LHCN-M2 (cell line): ENCODE measurements at places on chromosomes 2 and 18.

- no peak for DNase-seq
These were observed 36.3 kb downstream of the TGOLN2 start for GRCh38 chr2:85291425-85292023.

- DNase-seq, result peak; percentile 74
These were observed 1.4 kb downstream of the HTR2B start for GRCh38 chr2:231123362-231123898.

GRCh38 chr18:62769216-62769615, 53.9 kb downstream of the PHLPP1 start:
- DNase-seq, result no peak

GRCh38 chr2:218963601-218964000, 4.1 kb downstream of the CDK5R2 start:
- no peak for DNase-seq

DNA sequence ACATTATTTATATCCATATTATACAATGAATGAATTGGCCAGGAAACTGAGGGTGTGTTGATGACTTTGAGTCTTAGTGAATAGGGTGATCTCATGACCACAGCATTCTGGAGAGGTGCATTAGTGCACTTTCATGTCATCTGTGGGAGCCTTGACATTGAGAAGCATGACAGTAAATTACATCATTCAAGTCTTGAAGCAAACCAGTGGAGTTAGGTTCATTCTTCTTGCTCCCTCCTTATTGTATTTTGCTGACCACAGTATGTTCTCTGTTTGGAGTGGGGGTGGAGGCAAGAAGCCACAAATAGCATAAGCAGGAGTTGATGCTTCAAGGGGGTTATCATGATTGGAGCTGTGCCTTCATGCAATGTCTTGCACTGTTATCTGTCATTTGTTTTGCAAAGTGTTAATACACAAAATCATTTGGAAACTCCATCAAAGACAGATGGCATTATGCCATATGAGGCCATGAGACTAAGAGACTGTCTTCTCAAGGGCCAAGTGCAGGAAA, 680.2 kb downstream of the NYAP2 start:
- DNase-seq, result peak; percentile 81

GRCh38 chr18:13051159-13051558, 60.0 kb downstream of the CEP192 start:
- no peak for DNase-seq

- DNase-seq, result no peak
These were observed 19.0 kb downstream of the VIL1 start for GRCh38 chr2:218437969-218438368.

DNA sequence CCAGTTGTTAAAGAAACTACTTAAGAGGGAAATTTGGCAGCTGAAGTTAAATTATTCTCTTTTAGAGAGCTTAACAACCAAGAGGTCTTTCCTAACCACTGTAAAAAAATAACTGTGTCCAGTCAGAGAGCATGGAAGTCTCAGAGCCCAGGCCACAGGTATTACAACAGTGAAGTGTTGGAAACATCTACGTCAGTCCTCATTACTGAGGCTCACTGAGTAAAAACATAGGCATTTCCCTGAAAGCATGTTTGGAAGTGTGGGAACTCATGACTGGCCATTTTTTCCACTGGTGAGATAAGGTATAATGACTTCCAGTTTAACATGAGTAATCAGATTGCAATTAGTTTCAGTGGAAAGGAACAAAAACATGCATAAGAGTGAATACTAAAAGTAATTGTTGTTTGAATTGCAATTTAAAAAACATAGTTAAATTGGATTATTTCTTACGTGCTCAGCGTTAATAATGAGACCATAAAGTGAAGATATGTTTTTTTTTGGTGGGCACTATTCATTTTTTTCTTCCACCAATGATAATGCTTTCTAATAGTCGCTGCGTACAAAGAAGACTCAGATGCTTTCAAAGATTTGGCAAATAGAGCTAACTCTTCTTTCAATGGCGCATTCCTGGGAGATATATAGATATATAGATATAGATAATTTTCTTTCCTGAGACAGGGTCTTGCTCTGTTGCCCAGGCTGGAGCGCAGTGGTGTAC, 60.8 kb downstream of the EFEMP1 start:
- DNase-seq, result peak; percentile 98

GRCh38 chr18:57950542-57950941, 93.5 kb upstream of the NEDD4L start:
- peak; percentile 41 for DNase-seq

DNA sequence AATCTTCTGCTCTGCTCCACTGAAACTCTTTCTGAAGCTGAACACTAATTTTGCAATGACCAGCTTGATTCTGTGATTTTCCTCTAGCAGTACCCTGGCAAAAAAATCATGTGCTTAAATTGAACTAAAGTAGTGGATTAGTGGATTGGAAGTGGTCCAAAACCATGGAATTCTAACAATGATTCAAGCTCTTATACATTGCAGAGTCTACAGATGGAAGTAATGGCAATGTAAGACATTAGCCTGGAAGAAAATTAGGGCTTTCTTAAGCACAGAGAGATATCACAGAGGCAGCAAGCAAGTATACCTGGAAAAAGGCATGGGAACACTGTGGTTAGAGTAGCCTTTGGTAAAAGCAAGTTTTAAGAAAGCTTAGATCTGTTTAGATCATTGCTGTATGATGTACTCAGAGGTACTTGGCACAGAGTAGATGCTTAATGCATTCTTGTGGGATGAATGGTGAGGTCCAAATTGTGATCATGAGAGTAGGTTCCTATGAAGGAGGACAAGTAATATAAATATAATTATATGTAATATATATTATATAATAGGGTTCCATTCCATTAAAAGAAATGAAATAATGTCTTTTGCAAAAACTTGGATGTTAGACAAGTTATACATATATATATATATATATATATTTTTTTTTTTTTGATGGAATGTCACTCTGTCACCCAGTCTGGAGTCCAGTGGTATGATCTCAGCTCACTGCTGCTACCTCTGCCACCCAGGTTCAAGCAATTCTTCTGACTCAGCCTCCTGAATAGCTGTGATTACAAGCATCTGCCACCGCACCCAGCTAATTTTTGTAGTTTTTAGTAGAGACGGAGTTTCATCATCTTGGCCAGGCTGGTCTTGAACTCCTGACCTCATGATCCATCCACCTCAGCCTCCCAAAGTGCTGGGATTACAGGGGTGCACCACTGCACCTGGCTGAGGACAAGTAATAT, 172.2 kb upstream of the SCN7A start:
- no peak for DNase-seq

DNA sequence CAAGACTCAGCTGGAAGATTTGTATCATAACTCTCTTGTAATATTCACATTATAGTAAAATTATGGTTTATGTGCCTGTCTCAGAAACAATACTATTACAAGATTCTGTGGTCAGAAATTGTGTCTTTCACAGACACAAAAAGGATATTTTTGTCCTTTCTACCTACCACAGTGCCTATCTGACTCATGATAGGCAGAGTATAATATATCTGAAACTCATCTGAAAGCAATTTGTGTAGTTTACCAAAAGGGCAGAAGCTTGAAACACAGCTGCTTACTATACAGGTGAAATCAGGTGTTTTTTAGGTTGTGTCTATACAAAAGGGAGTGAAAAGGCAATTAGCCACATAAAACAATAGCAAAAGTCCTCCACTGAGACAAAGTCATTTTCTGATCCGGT, 10.9 kb downstream of the TMEM200C start:
- DNase-seq, result no peak

DNA sequence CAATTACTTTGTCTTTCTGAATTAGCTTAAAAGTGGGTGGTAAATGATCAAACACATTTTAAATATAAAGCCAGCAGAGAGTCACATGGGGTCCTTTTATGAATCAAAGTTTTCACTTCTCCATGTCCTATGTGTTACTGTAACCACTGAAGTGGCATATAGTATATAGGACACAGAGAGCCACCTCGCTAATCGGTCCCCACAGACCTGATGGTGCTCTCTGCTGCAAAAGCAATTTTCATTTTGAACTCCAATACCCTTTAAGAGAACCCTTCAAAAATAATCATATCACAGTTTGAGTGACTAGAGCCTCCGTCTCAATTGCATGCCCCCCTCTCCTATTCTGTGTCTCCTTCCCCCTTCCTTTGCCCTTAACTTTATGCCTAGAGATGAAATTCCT, 272.8 kb downstream of the ERBB4 start:
- no peak for DNase-seq

DNA sequence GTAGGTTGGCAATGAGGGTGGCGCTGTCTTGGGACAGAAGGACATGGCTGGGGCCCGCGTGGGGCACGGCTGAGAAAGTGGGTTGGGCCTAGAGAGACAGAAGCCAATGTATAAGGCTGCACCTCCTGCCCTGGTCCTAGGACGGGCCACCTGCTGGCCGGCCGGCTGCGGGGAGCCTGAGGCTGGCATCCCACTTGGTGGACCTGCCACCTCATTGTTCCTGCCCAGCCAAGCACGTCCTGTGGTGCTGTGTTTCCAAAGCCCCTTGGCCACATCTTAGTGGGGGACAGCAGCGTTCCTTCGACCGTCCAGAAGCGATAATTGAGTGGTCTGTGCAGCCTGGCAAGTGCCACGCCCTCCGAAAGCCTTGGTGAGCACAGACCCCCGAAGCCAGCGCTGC, 223.9 kb downstream of the LDLRAD4 start:
- no peak for DNase-seq

DNA sequence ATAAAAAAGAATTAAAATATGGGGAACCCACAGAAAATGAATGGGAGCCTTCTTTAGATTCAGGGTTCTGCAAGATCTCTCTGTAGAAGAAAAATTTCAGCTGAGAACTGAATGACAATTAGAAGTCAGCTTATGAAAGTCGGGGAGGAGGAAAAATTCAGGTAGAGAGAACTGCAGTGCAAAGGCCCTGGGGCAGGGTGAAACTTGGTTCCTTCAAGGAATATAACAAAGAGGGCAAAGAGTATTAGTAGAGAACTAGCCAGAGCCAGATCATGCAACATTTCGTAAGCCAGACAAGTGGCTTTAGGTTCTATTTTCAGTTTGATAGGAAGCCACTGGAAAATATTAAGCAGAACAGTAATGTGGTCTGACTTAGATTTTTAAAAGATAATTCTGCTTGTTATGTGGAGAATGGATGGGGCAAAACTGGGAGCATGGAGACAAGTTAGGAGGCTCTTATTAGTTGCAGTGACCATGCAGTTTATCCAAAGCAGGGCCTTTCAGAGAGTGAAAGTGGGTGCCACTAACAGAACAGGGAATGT, 27.9 kb downstream of the RAB27B start:
- no peak for DNase-seq

DNA sequence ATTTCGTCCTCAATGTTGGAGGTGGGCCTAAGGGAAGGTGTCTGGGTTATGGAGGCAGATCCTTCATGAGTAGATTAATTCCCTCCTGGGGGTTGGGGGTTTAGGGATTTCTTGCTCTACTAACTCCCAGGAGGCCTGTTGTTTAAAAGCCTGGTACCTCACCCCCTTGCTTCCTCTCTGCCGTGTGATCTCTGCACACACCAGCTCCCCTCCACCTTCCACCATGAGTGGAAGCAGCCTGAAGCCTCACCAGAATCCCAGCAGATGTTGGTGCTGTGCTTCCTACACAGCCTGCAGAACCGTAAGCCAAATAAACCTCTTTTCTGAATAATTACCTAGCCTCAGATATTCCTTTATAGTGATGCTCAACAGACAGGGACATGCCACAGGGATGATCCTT, 141.5 kb downstream of the ZNF516 start:
- DNase-seq, result no peak

DNA sequence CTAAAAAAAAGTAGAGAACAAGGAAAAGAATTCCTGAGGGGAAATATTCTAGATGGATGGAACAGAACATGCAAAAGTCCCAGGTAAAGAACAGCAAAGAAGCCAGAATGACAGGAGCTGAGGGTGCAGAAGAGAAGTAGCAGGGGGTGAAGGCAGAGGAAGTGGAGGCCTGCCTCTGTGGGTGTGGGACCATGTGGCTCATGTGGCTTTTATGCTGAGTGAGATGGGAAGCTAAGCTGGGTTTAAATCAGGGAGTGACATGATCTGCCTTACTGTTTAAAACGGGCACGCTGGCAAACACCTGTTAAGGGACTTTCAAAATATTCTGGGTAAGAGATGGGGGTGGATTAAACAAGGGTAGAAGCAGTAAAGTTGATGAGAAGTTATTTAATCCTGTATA, 40.0 kb downstream of the GKN2 start:
- no peak for DNase-seq

DNA sequence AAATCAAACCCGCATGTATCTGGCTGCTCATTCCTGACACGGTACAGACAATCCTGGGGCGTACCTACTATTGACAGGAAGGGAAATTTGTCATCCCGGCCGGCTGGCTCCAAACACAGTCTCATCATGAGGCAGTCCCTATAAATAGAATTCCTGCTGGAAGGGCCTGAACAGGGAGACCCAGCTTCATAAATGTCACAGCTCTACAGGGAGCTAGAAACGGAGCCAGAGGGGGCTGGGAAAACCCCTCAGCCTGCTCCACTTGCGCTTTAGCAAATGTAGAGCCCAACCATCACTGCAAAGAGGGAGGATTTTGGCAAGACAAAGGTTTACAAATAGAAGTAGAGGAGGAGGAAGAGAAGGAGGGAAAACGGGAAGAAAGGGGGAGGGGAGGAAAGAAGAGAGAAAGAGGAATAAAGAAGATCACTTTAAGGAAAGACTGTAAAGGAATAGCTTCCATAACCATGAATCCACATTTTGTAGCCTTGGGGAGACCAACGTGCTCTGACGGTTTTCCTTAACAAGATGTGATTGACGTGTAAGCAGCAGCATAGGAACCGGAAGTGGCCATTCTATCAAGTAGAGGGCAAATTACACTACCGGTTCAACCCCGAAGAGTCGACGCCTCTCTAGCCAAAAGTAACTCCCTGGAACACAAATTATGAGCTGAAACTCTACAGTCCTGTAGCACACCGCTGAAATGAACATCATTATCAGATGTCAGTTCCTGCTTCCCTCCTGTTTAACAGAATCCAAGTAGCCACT, 56.8 kb upstream of the TTN start:
- peak; percentile 80 for DNase-seq

GRCh38 chr18:63186520-63187222, 132.9 kb downstream of the BCL2 start:
- DNase-seq, result no peak

- no peak for DNase-seq
These were observed 242.0 kb upstream of the STON1 start for GRCh38 chr2:48287976-48288375.

GRCh38 chr18:75464356-75464755, 36.9 kb upstream of the SMIM21 start:
- no peak for DNase-seq

DNA sequence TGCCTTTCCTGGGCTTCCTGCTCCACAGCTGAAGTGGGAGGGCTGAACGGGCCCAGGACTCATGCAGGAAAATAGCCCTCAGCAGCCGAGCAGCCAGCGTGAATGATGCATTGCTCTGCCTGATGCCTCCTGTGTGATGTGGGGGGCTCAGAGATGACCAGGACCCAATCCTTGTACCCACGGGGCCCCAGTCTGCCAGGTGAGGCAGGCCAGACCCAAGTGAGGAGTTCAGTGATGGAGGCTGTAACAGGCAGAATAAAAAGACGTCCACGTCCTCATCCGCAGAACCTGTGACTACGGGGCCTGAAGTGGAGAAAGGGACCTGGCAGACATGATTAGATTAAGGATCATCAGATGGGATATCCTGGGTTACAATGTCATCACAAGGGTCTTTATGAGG, 194.9 kb upstream of the HDAC4 start:
- no peak for DNase-seq

- DNase-seq, result no peak
These were observed 109.2 kb upstream of the MGAT5 start for GRCh38 chr2:134144651-134145050.

- peak; percentile 27 for DNase-seq
These were observed 35.0 kb upstream of the SOX11 start for GRCh38 chr2:5657231-5657630.

- peak; percentile 61 for DNase-seq
These were observed 14.5 kb downstream of the IL1R2 start for GRCh38 chr2:102005989-102006885.
